ENCODE measurements at places on chromosomes 6 and 20.

DNA sequence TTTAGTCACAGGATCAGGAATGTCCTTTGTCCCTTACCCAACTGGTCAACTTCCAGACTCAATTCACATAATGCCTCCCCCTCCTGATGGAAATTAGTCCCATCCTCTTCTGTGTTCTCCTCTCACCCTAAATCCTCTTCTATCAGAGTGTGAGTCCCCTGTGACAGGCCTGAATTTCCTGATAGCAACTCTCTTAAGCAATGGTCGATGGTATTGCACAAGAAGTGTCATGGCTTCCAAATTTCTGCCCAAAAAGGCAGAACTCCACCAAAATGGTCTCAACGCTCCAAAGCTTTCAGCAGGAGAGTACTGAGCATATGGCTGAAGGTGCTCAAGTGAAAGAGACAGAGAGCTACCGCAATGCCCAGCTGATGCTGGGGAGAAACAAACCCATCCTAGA is 2.4 kb downstream of the PREP start:
- DNase-seq: no peak

DNA sequence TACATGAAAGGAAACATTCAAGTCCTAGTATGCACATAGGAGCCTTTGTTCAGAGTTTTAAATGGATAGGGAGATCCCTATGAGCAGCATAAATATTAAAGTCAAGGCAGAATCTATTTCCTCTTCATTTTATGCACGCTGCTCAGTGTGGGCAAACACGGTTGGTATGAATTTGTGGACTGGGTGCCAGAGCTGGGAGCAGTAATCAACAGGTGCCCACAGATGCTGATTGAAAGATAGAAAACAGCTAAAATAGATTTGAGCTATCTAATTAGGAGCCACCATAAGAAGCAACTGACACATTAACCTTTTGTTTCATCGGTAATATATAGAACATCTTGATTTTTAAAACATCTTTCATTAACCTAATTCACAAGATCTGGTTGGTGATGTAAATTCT is 175.5 kb downstream of the EYS start:
- no peak for DNase-seq

DNA sequence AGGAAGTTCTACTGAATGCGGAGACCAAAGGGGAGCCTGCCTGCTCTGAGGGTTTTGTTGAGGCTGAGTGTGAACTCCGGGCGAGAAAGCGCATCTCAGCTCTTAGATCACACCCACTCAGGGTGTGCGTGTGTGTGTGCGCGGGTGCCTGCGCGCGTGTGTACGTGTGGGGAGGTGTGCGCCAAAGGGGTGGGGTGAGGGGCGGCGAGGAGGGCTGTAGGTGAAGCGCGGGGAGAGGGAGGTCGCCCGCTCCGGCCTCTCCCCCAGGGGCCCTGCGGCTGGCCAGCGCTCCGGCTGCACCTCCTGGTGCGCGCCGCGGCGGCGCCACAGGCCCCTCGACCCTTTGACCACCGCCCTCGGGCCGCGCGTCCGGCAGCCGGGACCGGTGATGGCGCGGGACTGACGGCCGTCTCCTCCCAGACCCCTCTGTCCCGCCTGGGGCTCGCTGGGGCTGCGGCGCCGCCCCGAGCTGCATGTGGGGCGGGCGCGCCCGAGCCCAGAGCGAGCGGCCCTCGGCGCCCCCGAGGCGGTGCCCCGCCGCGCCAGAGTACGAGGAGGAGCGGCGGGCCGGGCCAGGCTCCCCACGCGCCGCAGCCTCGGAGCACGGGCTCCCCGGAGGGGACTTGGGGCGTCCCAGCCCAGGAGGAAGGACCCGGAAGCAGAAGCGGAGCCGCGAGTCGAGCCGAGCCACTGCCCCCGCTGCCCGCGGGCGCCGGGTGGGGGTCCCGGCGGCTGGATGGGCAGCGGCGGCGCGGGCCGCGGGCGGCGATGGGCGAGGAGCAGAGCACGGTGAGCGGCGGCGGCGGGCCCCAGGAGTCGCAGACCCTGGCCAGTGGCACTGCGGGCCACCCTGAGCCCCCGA is at the start of gene RNF217:
TSS of gene RNF217 (plus strand) at position 661 of the 862 bp plus-strand sequence. CDS start at position 769, 108 bp downstream.
- no peak for DNase-seq

DNA sequence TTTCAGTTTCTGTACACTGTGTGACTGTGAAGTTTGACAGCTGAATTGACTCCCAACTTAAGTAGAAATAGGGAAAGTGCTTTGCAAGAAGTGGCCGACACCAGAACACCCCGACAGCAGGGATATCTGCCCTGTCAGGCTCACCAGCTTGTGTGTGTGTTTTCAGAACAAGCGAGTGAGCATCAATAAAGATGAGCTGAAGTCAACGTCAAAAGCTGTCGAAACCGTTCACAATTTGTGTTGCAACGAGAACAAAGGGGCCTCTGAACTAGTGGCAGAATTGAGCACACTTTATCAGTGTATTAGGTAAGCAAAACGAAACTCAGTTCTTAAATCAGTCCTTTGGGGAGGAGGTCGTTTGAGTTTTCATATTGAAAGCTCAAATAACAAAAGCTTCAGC is 10.7 kb downstream of the NELFCD start:
- DNase-seq: no peak

DNA sequence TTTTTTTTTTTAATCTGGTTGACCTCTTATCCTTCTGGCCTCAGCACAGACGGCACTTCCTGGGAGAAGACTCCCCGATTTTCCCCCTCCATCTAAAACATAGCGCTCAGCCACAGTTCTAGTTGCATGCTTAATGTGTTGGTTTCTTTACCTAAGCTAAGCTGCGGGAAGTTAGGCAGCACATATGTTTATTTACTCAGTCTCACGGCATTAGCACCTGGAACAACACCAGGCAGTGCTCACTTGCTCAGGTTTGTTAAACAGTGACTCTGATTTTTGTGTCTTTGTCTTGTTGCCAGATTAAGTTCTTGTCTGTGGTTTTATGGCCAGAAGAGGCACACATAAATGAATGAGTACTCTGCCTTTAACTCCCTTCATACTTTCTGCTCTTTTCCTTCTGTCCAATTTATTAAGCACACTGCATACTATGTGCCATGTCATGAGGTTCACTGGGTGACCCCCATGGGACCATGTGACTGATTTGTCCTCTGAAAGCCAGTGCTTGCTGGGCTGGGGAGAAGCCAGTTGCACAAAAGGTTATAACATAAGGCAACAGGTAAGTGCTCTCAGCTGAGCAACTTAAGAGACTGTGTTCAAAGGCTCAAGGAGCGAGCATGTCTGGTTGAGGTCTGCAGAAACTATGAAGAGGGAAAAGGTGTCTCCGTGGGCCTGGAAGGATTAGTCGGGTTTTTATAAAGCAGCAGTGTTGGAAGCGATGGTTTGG is 93.6 kb downstream of the RPP40 start:
- DNase-seq: no peak

DNA sequence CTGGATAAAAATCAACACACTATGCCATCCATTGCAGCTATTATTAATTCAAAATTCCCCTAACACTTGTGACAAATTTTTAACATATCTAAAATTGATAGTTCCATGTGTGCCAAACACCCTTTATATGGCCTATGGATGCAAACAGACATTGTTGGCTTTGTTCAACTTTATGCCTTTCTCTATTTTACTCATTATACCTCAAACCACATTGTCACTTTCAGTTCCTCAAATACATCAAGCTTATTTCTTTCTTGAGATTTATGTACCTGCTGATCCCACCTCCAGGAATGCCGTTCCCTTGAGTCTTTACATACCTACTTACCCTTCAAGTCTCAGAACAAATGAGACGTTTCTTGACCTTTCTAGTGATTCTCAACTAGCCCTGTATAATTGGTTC is 193.5 kb upstream of the PLN start:
- DNase-seq: no peak

GRCh38 chr20:25038103-25038410 is 19.9 kb downstream of the ACSS1 start:
- no peak for DNase-seq

GRCh38 chr6:17980329-17980728 is 7.1 kb downstream of the KIF13A start:
- DNase-seq: no peak

GRCh38 chr6:47203266-47203937 is 106.3 kb downstream of the TNFRSF21 start:
- no peak for DNase-seq

DNA sequence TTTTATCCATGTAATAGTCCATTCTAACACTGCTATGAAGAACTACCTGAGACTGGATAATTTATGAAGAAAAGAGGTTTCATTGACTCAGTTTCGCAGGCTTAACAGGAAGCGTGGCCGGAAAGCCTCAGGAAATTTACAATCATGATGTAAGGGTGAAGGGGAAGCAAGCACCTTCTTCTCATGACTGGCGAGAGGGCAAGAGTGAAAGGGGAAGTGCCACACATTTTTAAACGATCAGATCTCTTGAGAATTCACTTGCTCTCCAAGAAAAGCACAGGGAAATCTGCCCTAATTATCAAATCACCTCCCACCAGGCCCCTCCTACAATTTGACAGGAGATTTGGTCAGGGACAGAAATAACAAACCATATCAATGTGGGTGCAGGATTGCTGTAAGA is 859.7 kb downstream of the EPHA7 start:
- no peak for DNase-seq

DNA sequence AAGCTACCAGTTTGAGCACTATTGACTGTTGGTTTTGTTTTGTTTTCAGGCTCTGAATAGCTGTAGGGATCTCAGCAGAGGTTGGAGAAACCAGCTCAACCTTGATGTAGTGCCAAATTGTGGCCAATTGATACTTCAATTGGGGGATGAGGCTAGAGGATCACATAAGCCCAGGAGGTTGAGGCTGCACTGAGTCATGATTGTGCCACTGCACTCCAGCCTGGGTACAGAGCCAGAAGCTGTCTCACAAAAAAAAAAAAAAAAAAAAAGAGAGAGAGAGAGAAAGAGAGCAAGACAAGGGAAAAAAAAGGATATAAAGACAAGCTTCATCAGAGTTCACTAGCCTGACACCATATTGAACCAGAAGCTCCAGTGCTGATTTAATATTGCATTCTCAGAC is 702.1 kb downstream of the FRK start:
- DNase-seq: peak; percentile 44

- peak; percentile 78 for DNase-seq
Observed at GRCh38 chr6:164097551-164098398, 683.3 kb downstream of the QKI start.

- DNase-seq: no peak
Observed at GRCh38 chr6:132971676-132972075, 157.3 kb downstream of the RPS12 start.

All from HS-5 (cell line).